ENCODE measurements at places on chromosomes 12 and 14. TPM values are rescaled to one million over a fixed set of nuclear protein-coding genes. Genes with fewer than 3 reads are reported as not detected.
A peak's percentile ranks its signal among the peaks of the same experiment; 100 is the strongest.

DNA sequence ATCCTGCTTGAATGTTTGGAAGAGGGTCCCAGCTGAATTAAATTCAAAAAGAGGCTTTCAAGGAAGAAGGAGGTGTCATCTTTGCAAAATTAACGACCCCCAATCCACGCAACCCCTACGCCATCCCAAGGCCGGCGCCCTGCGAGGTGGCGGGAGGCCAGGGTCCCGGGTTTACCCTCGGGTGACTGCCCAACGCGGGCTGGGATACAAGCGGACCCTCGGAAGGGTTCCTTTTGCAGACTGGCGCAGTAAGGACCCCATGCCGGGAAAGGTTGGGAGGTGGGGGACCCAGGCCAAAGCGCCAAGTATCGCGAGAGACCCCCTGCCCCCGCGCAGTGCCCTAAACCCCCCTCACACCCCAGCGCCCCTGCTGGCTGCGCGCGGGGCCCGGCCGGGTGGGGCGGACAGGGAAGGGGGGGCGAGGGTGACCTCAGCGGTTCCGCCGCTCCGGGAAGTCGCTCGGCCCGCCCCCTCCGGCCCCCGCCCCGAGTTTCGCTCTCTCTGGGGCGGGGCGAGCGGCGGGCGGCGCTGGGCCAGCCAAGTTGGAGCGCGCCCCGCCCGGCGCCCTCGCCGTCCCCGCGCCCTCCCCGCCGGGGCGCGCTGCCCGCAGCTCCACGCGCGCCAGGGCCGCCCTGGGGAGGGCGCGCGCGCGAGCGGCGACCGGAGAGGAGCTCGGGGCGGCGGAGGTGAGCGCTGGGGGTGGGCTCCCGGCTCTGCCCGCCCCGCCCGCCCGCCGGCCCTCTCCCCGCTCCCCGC lies 708 bp upstream of the ZBTB42 start:
- peak; percentile 72 for ATAC-seq

The LALBA gene
- not detected for total RNA-seq

GRCh38 chr12:58915634-58916033 lies 4.7 kb downstream of the LRIG3 start:
- no peak for ATAC-seq

DNA sequence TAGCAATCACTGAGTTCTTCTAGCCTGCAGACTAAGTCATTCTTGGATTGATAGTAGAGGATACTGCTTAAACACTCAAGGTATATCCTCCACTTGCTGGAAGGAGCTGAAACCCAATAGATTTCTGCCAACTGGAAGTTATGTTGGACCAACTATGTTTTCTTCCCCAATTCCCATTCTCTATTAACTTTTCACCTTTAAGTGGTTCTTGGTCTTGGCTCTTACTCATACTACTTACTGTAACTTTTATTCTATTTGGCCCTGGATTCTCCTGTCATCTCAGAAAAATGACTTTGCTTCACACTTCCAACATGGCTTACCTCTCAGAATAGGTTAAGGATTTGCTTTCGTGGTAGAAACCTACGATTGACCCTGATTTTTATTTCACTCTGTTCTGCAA lies 244.9 kb downstream of the ADAMTS20 start:
- ATAC-seq: no peak

DNA sequence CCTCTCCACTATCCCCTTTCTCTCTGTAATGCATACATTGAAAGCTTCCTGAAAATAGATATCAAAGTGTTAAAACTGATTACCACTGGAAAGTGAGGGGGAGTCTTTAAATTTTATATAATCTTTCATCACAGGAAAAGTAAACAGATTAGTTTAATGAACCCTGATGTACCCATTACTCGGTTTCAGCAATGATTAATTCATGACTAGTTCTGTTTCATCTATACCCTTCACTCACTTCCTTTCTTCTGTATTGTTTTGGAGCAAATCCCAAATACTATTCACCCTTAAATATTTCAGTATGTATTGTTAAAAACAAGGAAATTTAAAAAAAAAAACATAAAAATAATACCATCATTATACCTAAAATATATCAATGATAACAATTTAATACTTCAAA lies 67.3 kb upstream of the TMCC3 start:
- ATAC-seq: no peak

GRCh38 chr12:63064080-63064479 lies 86.9 kb downstream of the AVPR1A start:
- no peak for ATAC-seq

Data from esophagus mucosa (tissue), 1 donor.